ENCODE measurements at places on chromosomes 6 and 20. TPM values are rescaled to one million over a fixed set of nuclear protein-coding genes. Genes with fewer than 3 reads are reported as not detected.

- no peak for DNase-seq
These were observed 409.9 kb upstream of the MARCKS start for GRCh38 chr6:113447088-113447831.

GRCh38 chr6:137820952-137821351 is 46.1 kb upstream of the TNFAIP3 start:
- DNase-seq = no peak

DNA sequence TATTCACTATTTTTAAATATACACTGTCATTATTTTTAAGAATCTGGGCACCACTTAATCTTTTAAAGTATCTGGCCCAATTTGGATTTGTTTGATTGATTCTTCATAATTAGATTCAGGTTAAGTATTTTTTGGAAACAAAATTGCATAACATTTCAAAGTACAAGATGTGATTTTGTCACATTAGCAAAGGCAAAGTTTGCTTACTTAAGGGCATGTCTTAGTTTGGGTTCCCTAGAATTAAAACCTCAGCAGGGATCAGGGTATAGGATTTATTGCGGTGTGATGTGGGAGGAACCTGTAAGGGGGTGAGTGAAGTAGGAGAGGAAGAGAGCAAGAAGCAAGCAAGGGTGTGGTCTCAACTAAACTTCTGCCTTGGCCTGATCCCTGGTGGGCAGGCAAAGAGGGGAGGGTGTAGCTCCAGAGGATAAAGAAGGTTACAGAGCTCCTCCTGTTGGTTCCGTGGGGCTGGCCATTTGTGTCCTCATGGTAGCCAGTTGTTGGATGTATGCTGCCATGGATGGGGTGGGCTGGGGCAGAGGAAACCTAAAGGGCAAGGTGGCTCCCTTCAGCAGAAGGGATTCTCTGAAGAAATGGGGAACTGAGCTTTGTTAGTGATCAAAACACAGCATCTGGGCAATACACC is 668.7 kb upstream of the SLC35B3 start:
- DNase-seq = no peak

DNA sequence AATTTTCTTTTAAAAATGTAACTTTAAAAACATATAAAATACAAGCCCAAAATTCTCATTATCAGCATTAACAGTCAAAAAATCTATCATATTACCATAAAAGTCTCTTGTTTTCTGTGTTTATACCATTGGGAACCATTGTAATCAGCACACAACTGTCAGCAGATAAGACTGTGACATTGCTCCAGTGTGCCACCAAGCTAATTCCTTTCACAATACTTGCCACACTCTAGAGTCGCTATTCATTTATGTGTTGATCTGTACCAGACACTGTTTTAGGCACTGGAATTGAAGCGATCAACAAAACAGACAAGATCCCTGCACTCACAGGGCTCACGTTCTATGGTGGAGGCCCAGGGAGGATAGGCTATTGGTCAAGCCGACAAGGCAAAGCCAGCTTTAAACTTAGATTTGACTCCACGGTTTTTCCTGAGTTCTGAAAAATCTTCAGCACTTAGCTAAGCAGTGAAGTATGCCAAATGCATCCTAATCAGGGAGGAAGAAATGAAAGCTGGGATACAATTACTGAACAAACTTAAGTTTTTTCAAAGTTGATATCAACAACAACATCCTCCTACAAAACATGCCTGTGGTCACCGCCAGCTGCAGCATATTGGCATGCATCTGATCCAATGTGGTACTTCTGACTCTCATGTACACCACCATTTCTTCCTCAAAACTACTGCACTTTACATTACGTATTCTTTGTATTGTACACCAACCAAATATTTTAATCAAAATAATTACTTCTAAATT is 60.5 kb downstream of the GMDS start:
- DNase-seq = no peak

- no peak for DNase-seq
These were observed 281.9 kb downstream of the EPM2A start for GRCh38 chr6:145453376-145453775.

DNA sequence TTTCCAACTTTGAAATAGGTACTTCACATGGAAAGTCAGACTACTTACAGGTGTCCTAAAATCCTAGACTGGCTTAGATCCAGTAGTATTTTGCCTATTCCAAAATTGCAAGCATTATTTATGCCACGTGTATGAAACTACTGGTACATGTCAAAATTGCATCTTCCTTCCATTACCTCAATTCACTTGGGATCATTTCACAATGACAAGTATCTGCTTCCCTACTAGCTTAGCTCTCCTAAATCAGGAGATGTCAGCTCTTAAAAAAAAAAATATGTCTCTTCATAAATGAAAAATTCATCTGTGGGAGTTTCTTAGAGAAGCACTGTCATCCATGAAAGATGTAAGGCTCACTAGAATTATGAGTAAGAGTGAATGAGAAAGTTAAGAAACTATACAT is 466.6 kb upstream of the MANEA start:
- no peak for DNase-seq

DNA sequence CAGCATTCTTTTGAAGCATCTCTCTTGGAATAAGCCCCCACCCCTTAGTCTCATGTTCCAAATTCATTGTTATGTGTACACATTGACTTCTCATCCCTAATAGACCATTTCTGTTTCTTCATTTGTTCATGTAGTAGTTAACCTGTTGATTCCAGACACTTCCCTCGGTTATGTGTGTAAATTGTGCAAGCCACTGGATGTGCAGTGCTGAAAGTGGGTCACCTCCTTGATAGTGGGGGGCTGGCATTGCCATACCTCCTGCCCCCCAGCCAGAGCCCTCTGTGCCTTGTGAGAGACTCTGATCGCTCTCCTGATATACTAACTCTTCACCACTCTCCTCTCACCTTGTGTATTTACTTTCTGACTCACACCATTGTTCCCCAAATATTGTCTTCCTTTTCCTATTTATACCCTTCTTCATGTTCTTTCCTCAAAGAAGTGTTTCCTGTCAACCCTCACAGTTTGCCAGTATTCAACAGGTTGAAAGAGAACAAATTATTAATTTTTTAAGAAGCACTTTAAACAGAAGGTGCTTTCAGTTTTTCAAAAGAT is 59.0 kb downstream of the HIVEP1 start:
- DNase-seq = no peak

- no peak for DNase-seq
These were observed 244.3 kb downstream of the TTLL2 start for GRCh38 chr6:167569041-167569805.

GRCh38 chr6:13260101-13260598 is 68.2 kb downstream of the TBC1D7 start:
- no peak for DNase-seq

GRCh38 chr20:37991908-37992307 is 41.3 kb downstream of the TTI1 start:
- DNase-seq = no peak

- no peak for DNase-seq
These were observed 143.6 kb downstream of the DST start for GRCh38 chr6:56499095-56499494.

- no peak for DNase-seq
These were observed 158.8 kb downstream of the CDH26 start for GRCh38 chr20:60117065-60117464.

GRCh38 chr6:44917430-44917829 is 410.7 kb upstream of the RUNX2 start:
- no peak for DNase-seq

DNA sequence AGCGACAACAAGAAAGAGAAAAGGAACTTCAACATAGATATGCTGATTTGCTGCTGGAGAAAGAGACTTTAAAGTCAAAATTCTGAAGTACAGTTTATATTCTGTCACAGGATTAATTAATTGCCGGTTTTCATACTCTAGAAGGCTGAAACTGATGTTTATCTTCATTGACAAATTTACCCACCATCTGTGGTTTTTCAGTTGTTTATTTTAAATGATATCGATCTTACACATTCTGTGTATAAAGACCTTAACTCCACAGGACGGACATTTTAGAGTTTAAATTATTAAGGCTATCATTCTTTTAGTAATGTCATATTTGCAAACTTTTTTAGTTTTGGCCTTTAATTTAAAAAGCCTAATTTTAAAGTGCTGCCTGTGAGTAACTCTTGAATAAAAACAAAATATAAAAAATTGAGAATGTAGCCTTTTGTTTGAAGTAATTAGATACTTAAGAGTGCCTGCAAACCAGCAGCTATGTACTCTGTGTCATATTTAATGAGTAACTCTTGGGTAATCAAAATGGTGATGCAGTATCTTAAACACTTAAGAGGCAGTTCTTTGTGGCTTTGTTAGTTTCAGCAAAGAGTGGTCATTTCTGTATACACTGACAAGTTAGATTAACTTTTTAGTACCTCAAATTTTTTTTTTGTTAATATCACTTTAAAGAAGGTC is 59.3 kb downstream of the CDC5L start:
- no peak for DNase-seq

GRCh38 chr20:56630506-56631317 is 1.6 kb downstream of the TFAP2C start:
- no peak for DNase-seq

- no peak for DNase-seq
These were observed 27.6 kb downstream of the KCNK15 start for GRCh38 chr20:44773070-44773829.

DNA sequence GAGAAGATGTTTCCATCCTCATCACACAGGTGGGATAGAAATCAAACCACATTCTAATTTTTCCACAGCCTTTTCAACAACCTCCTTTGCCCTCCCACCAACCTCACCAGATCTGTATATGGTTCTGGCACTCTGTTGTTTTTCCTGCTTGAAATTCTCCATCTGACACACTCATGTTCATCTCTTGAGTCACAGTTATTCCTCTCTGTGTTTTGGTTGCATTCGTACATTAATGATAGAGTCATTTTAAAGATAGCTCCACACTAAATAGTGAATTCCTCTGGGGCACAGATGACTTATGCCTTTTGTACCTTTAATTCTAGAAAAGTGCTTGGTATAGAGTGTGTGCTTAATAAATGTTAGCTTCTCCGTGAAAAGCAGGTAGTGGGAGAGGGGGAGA is 1.4 kb upstream of the GCLC start:
- DNase-seq = no peak

The FABP7 gene
- total RNA-seq = not detected

The LY6G6D gene
- total RNA-seq = not detected

The GTPBP2 gene
- 74.2 TPM for total RNA-seq

The ROS1 gene
- 0.12 TPM for total RNA-seq

The SLC17A9 gene
- total RNA-seq = 19.8 TPM

Data from mucosa of gallbladder (tissue), 1 donor.